ENCODE measurements at places on chromosomes 7 and 10. TPM values are rescaled to one million over a fixed set of nuclear protein-coding genes. Genes with fewer than 3 reads are reported as not detected.

GRCh38 chr10:97913193-97913592, 63.5 kb downstream of the GOLGA7B start:
- no peak overlapping the region for H3K27ac ChIP-seq
- no peak for DNase-seq
- no peaks in the 10 kb centered on the region for H3K27me3 ChIP-seq
- no peaks in the 10 kb centered on the region for H3K36me3 ChIP-seq
- H3K4me1 ChIP-seq, result peaks cover 18% of the 10 kb centered on the region

DNA sequence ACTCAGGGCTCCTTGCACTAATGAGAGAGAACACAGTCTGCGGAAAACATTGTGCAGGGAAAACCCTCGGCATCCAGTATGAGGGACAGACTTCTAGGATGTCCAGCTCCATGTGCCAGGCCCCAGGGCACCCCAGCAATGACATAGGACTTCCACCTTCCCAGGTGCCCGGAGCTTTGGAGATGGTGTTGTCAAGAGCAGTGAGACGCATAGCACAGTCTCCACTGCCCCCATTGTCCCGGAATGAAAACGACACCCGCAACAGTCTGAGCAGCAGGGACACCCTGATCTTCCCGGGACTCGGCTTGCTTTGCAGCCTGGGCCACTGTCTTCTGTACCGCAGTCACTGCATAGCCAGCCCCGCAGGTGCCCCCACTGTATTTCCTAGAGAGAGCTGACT, 339.2 kb upstream of the ADARB2 start:
- H3K4me3 ChIP-seq, result no peak overlapping the region
- H3K4me1 ChIP-seq, result no peaks in the 10 kb centered on the region
- no peak overlapping the region for H3K27ac ChIP-seq
- H3K36me3 ChIP-seq, result no peaks in the 10 kb centered on the region

Gene OR2A25
- not detected for total RNA-seq

GRCh38 chr7:49295146-49295545, 370.8 kb downstream of the CDC14C start:
- no peaks in the 10 kb centered on the region for H3K27me3 ChIP-seq
- DNase-seq, result no peak
- H3K4me1 ChIP-seq, result no peaks in the 10 kb centered on the region
- no peak overlapping the region for H3K27ac ChIP-seq
- no peak overlapping the region for H3K4me3 ChIP-seq

DNA sequence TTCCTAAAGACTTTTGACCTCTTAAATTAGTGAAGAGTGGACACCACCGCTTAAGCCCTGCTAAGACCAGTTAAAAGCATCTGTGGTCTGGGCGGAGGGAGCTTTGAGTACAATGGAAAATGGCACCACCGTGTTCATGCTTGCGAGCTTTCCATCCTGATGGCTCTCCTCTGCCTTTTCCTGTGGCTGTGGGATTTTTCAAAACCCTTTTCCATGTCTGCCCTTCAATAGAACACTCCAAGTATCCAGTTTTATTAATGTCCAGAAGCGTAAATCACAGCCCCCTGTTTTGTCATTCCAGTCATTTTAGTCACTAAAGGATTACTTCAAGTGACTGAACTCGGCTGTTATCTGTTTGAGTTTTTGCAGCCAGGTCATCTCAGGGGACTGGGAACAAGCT, 181.8 kb downstream of the MGMT start:
- no peak overlapping the region for H3K27ac ChIP-seq
- no peaks in the 10 kb centered on the region for H3K4me1 ChIP-seq
- H3K36me3 ChIP-seq, result peaks cover 5% of the 10 kb centered on the region
- H3K27me3 ChIP-seq, result no peaks in the 10 kb centered on the region
- no peak overlapping the region for H3K4me3 ChIP-seq

Gene CNPY1
- not detected for total RNA-seq

Gene TRIM74
- not detected for total RNA-seq

GRCh38 chr10:88820748-88821401, 18.3 kb downstream of the LIPM start:
- no peaks in the 10 kb centered on the region for H3K4me1 ChIP-seq
- no peak overlapping the region for H3K27ac ChIP-seq
- H3K27me3 ChIP-seq, result no peaks in the 10 kb centered on the region
- H3K36me3 ChIP-seq, result no peaks in the 10 kb centered on the region

GRCh38 chr10:80277567-80278250, 11.7 kb downstream of the MAT1A start:
- H3K4me1 ChIP-seq, result no peaks in the 10 kb centered on the region
- H3K4me3 ChIP-seq, result no peak overlapping the region
- H3K27ac ChIP-seq, result no peak overlapping the region
- no peaks in the 10 kb centered on the region for H3K27me3 ChIP-seq

Gene GPR15LG
- not detected for total RNA-seq

Gene SORCS3
- 0.26 TPM for total RNA-seq

Gene FAM25G
- not detected for total RNA-seq

DNA sequence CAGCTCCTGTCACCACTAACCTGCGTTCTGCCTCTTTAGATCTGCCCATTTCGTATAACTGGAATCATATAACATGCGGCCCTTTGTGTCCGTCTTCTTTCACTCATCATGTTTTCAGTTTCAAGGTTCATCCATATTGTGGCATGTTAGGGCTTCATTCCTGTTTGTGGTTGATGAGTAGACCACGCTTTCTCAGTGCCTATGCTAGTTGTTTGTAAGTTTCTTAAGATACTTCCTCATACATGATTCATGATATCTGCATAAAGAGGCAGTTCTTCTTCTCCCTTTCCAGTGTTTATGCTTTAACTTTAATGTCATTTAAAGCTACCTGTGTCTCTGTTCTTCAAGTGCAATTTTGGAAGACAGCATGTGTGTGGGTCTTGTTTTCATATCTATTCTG, 79.5 kb upstream of the FAM20C start:
- peak; percentile 26 for DNase-seq
- H3K27me3 ChIP-seq, result no peaks in the 10 kb centered on the region
- no peaks in the 10 kb centered on the region for H3K36me3 ChIP-seq
- no peak overlapping the region for H3K4me3 ChIP-seq
- H3K27ac ChIP-seq, result no peak overlapping the region

GRCh38 chr7:142478479-142479220, 220.8 kb upstream of the PRSS58 start:
- H3K27ac ChIP-seq, result no peak overlapping the region
- H3K27me3 ChIP-seq, result no peaks in the 10 kb centered on the region
- peaks cover 11% of the 10 kb centered on the region for H3K4me1 ChIP-seq
- DNase-seq, result no peak
- no peak overlapping the region for H3K4me3 ChIP-seq
- H3K36me3 ChIP-seq, result no peaks in the 10 kb centered on the region

Gene OR2A5
- total RNA-seq, result not detected

DNA sequence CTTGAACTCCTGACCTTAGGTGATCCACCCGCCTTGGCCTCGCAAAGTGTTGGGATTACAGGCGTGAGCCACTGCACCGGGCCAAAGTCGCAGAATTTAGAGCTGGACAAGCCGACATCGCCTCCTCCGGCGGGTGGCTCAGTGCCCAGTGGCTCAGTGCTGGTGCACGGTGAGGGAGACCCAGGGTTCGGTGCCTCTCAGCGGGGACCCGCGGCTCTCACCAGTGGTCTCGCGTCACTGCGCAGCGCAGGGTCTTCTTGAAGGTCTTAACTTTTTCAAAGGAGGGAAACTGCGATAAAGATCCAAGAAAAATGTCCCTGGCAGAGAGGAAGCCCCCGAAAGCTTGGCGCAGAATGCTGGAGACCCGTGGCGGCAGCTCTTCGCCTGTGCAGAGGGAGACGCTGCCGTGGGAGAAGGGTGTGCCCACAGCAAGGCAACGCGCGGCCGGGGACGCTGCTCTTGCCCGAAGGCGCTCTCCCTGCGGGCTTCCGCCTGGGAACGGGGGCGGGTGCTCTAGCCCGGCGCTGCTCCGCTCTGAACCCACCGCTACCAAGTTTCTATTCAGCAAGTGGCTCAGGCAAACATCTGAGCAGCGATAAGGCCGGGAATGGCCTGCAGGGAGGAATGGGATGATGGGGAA, 324.3 kb downstream of the DNAJB6 start:
- DNase-seq, result no peak
- no peak overlapping the region for H3K4me3 ChIP-seq
- H3K4me1 ChIP-seq, result peaks cover 5% of the 10 kb centered on the region
- H3K36me3 ChIP-seq, result no peaks in the 10 kb centered on the region

Gene STEAP4
- 48.7 TPM for total RNA-seq

DNA sequence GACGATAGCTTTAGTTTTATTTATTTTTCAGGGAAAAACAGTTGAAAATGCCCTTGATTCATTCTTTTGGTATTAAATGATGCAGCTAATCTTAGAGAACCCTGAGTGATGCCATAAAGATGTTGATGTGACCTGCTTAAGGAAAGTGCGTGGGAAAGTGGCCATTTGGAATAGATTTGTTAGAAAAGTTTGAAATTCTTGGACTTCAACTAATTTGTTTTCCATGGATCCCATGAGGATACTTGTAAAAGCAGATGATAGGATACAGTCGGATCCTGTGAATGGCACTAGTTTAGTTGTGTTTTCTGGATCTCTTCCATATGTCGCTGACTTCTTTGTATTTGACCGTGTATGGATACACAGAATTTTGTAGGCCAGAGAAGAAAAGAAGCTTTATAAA, 69.0 kb downstream of the SEPTIN7 start:
- no peaks in the 10 kb centered on the region for H3K36me3 ChIP-seq
- H3K27me3 ChIP-seq, result no peaks in the 10 kb centered on the region
- peaks cover 10% of the 10 kb centered on the region for H3K4me1 ChIP-seq
- no peak overlapping the region for H3K27ac ChIP-seq
- no peak for DNase-seq

Gene DDC
- not detected for total RNA-seq

Gene ZNF804B
- total RNA-seq, result not detected

DNA sequence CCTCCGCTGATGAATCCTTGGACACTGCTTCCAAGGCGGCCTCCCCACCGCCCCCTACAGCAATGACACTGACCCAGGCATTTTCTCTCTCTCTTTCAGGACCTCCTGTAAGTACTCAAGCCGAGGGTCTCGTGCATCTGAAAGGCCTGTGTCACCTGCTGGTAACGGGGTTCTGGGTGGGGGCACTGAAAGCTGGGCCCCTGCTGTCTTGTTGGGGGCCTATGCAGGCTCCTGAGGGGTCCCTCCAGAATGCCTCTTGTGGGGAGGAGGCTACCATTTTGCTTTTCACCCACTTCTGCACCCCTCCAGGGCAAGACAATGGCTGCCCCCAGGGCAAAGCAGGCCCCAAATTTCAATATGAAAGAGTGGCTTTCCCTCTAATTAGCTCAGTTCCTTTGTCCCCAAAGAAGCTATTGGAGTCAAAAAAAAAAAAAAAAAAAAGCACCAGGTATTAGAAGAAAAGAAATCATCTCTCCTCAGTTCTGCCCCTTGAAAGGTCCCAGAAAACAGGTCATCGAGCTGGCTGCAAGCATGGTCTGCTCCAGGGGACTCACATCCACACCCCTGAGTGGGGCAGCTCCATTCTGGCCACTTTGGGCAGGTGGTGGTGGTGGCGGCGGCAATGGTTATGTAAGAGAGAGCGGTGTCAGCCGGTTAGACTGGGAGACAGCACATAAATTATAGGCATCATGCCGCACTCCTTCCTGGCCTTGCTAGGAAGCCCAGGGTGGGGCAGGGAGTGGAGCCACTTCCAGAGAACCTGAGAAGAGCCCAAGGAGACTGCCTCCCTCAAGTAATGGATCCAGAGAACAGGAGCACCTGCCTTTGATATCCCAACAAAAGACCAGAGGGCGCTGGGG, 66.2 kb downstream of the COL13A1 start:
- no peak for DNase-seq
- peaks cover 6% of the 10 kb centered on the region for H3K4me1 ChIP-seq
- H3K36me3 ChIP-seq, result no peaks in the 10 kb centered on the region
- no peak overlapping the region for H3K4me3 ChIP-seq
- no peaks in the 10 kb centered on the region for H3K27me3 ChIP-seq

GRCh38 chr7:98553666-98554065, 63.4 kb upstream of the NPTX2 start:
- H3K36me3 ChIP-seq, result no peaks in the 10 kb centered on the region
- H3K27me3 ChIP-seq, result peaks cover 9% of the 10 kb centered on the region
- no peak overlapping the region for H3K27ac ChIP-seq
- no peak overlapping the region for H3K4me3 ChIP-seq

Gene NRP1
- 55.0 TPM for total RNA-seq

Gene SAP25
- 0.83 TPM for total RNA-seq

Gene CHRM2
- total RNA-seq, result 16.6 TPM

DNA sequence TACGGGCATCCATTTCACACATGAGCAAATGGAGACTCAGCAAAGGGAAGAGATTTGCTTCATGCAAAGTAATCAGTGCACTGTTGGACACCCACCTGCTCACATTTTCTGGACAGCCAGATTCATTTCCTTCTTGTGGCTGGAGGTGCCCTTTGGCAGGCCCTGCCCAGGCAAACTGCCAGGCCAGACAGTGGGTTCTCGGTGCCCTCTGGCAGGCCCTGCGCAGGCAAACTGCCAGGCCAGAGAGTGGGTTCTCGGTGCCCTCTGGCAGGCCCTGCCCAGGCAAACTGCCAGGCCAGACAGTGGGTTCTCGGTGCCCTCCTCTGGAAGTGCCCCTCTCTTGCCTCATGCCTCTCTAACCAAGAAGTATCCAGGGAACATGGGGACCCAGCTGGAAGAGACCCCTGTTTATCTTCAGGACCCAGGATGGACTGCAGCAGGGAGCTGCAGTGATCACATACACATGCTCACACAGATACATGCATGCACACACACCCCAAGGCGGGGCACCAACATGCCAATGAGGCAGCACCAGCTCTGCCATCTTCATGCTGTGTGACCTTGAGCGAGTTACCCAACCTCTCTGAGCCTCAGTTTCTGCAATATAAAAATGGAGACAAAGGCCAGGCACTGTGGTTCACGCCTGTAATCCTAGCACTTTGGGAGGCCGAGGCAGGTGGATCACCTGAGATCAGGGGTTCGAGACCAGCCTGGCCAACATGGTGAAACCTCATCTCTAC, 67.1 kb downstream of the OAT start:
- H3K36me3 ChIP-seq, result no peaks in the 10 kb centered on the region
- H3K27ac ChIP-seq, result no peak overlapping the region

Gene PRKAR2B
- 96.7 TPM for total RNA-seq

- H3K36me3 ChIP-seq, result no peaks in the 10 kb centered on the region
- no peak for DNase-seq
- no peaks in the 10 kb centered on the region for H3K4me1 ChIP-seq
- H3K4me3 ChIP-seq, result no peak overlapping the region
- no peak overlapping the region for H3K27ac ChIP-seq
Measured at GRCh38 chr7:78203042-78203720, 404.6 kb downstream of the PHTF2 start.

Gene NPC1L1
- total RNA-seq, result not detected

Gene PPP1R3A
- total RNA-seq, result not detected

- no peaks in the 10 kb centered on the region for H3K4me1 ChIP-seq
- no peak overlapping the region for H3K4me3 ChIP-seq
- H3K36me3 ChIP-seq, result peaks cover 36% of the 10 kb centered on the region
- H3K27me3 ChIP-seq, result no peaks in the 10 kb centered on the region
- no peak for DNase-seq
- H3K27ac ChIP-seq, result no peak overlapping the region
Measured at GRCh38 chr10:104032144-104032775, 53.4 kb downstream of the COL17A1 start.

- no peaks in the 10 kb centered on the region for H3K27me3 ChIP-seq
- no peak overlapping the region for H3K4me3 ChIP-seq
- no peak for DNase-seq
Measured at GRCh38 chr10:67788028-67788886, 49.7 kb downstream of the DNAJC12 start.

Gene SPDYE5
- not detected for total RNA-seq
